ENCODE measurements at places on chromosomes 7 and 10.

DNA sequence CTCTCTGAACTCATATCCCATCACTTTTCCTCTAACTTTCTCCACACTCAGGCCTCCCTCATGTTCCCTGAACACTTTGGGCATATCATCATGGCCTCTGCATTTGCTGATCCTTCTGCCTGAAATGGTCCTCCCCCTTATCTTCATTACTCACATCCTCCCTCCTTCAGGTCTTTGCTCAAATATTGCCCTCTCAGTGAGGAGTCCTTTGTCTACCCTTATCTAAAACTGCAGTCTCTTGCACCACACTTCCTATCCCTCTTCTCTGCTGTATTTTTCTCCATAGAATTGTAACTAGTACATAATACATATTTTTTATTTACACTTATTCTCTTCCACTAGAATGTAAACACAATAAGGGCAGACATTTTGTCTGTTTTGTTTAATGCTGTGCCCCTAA lies 41.7 kb downstream of the DNAJC1 start:
- no peaks in the 10 kb centered on the region for H3K27me3 ChIP-seq
- no peak for DNase-seq
- H3K4me1 ChIP-seq, result no peaks in the 10 kb centered on the region
- H3K4me3 ChIP-seq, result no peak overlapping the region

DNA sequence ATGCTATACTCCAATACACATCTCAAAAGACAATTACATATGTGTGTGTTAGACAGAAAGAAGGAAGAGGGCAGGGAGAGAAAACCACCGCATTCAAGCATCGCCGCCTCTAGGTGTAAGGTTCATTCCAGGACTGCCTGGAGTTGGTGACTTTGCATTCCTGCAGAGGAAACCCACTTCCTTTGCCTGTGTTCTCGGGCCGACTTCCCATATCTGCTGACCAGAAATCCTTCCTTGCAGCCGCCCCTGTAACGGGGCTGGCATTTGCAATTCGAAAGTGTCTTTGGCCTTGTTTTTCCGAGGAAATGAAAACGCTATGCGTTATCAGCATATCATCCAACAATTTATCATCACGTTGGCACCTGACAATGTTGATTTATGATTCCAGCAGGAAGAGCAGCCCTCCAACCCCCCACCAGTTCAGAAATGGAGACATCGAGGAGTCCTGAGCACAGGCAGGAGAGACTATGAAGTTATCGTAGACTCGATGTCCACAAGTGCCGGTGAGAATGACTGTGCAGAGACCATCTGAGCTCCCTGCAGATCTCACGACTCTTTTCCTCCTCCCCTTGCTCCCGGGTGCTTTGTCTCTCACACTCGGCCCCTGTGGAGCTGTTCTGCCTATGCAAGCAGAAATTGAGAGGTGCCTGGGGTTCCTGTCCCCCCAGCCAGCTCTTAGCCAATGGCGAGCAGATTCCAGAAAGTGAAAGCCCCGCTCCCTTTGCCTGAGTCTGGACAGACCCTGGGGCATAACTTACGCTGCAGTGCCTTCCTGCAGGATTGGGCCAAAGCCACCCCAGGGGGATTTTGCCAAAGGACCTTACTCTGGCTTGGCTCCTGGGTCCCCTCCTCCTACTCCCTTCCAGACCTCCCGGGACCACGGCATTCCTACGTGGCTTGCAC lies 68.9 kb upstream of the FOXK1 start:
- no peak overlapping the region for H3K4me3 ChIP-seq
- peaks cover 7% of the 10 kb centered on the region for H3K4me1 ChIP-seq
- no peaks in the 10 kb centered on the region for H3K36me3 ChIP-seq
- no peak for DNase-seq
- H3K27me3 ChIP-seq, result no peaks in the 10 kb centered on the region
- H3K27ac ChIP-seq, result no peak overlapping the region

- H3K27me3 ChIP-seq, result no peaks in the 10 kb centered on the region
- H3K27ac ChIP-seq, result no peak overlapping the region
- H3K36me3 ChIP-seq, result no peaks in the 10 kb centered on the region
- peak; percentile 23 for DNase-seq
- peaks cover 10% of the 10 kb centered on the region for H3K4me1 ChIP-seq
Measured at GRCh38 chr7:129615018-129615417, 3.5 kb downstream of the NRF1 start.

GRCh38 chr7:107856806-107857540 lies 34.0 kb upstream of the DLD start:
- no peak for DNase-seq
- H3K4me1 ChIP-seq, result no peaks in the 10 kb centered on the region
- no peak overlapping the region for H3K4me3 ChIP-seq
- H3K36me3 ChIP-seq, result no peaks in the 10 kb centered on the region
- H3K27ac ChIP-seq, result no peak overlapping the region

DNA sequence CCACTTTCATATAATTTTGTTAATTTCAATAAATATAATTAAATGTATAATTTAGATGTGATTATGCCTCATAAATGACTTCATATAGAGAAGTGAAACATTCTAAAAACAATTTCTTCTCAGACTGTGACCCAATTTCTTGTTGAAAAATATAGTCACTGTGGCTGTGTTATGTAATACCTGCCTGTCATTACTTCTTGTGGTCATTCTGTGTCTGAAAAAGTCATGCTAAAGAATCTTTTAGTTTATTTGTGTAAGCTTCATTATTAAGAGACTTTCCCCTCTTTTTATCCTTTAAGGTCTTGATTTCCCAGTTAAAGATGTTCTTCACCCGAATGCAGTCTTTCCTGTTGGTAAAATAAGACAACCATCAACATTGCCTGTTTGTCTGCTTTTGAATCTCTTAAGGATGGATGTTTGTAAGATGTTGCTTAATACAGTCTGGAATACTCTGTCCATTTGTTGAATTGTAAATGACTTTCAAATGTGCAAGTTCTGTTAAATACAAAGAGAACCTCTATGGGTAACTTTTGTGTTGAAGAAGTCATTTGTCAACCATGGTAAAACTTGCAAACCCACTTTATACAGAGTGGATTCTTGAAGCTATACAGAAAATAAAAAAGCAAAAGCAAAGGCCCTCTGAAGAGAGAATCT lies 16.0 kb downstream of the KAT6B start:
- no peak for DNase-seq
- H3K4me1 ChIP-seq, result no peaks in the 10 kb centered on the region
- H3K27me3 ChIP-seq, result no peaks in the 10 kb centered on the region

GRCh38 chr10:17905491-17905890 lies 46.2 kb upstream of the SLC39A12 start:
- no peak overlapping the region for H3K27ac ChIP-seq
- no peaks in the 10 kb centered on the region for H3K27me3 ChIP-seq
- no peaks in the 10 kb centered on the region for H3K36me3 ChIP-seq
- H3K4me1 ChIP-seq, result no peaks in the 10 kb centered on the region

DNA sequence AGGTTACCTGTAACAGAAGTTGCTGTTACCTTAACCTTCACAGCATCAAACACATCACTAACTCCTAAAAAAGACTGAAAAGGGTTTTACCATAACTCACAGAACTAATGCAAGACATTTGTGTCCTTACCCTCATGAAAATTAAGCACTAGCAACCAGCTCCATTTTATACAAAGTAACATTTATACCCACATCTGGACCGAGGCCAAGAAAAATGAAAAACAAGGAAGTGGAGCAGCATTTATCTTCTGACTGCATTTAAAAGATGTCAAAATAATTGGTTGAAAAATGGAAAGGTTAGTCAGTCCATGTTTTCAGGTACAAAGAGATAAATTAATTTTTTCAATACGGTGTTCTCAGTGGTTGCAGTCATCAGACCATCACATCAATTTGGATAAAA lies 3.1 kb upstream of the RBP4 start:
- DNase-seq, result no peak
- H3K4me3 ChIP-seq, result no peak overlapping the region
- peaks cover 26% of the 10 kb centered on the region for H3K27me3 ChIP-seq
- peaks cover 8% of the 10 kb centered on the region for H3K4me1 ChIP-seq

DNA sequence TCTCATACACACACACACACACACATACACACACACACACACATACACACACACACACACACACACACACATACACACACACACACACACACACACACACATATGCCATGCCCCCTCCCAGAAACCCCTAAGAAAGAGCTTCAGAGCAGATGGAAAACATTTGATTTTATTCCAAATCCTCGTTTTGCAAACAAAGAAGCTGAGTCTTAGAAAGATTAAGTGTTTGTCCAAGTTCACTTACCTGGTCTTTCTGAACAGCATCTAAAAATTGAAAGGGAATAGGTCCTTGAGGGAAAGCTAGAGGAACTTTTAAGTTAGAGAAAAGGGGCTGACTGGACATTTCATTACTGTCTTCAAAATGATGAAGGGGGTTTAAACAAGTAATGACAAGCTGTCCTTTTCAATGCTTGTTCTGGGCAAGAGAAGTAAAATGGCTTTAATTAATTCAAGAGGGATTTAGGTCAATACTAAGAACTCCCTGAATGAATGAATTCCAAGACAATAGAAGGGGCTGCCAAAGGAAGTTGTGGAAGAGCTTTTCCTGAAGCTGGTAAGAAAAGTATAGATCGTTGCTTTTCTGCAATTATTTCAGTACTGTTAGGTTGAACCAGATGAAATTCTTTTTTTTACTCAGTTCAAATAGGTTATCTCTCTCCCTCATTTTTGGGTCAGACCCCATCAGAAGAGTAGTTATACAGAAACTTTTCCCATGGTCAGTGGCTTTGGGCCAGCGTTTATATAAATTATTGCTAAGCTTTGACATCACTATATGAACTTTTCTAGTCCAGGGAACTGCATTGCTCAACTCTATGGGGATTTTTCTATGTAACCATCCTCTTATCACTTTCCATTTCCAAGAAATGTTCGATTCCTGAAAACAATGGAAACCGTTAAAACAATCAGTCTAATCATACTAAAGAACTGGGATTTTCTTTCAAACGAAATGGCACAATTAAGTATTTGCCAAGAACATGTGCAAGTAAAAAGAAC lies 261.4 kb downstream of the MTERF1 start:
- H3K4me1 ChIP-seq, result no peaks in the 10 kb centered on the region
- H3K36me3 ChIP-seq, result no peaks in the 10 kb centered on the region
- DNase-seq, result no peak
- no peaks in the 10 kb centered on the region for H3K27me3 ChIP-seq
- H3K27ac ChIP-seq, result no peak overlapping the region

GRCh38 chr10:25094590-25094989 lies 78.2 kb downstream of the THNSL1 start:
- H3K27me3 ChIP-seq, result no peaks in the 10 kb centered on the region
- H3K36me3 ChIP-seq, result no peaks in the 10 kb centered on the region
- no peak for DNase-seq
- H3K27ac ChIP-seq, result no peak overlapping the region

GRCh38 chr10:89138755-89139490 lies 68.2 kb downstream of the CH25H start:
- peak; percentile 41 for DNase-seq
- H3K27ac ChIP-seq, result no peak overlapping the region

- no peaks in the 10 kb centered on the region for H3K27me3 ChIP-seq
- DNase-seq, result no peak
- H3K4me1 ChIP-seq, result no peaks in the 10 kb centered on the region
- H3K27ac ChIP-seq, result no peak overlapping the region
- H3K36me3 ChIP-seq, result no peaks in the 10 kb centered on the region
- no peak overlapping the region for H3K4me3 ChIP-seq
Measured at GRCh38 chr7:110854651-110855050, 236.3 kb upstream of the LRRN3 start.

DNA sequence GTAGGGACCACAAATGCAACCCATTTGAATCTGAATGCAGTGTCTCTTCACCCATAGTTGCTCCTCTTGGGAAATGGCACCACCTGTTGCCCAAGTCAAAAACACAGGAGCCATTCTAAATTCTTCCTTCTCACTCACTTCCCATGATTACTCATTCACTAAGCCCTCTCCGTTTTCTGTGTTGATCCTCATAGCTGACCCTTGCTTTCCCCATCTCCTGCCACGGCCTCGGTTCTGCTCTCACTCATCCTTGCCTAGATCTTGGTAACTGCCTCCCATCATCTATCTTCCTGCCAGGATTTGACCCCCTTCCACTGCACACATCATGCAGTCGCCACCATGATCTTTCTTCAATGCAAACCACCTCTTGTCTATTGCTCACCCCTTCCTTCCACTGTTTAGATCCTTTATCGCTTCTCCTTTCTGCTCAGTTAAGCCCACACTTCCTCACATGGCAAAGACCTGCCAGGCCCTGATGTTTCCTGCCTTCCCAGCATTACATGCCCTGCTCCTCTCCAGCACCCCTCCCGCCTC lies 19.0 kb upstream of the CPN1 start:
- no peaks in the 10 kb centered on the region for H3K4me1 ChIP-seq
- no peaks in the 10 kb centered on the region for H3K27me3 ChIP-seq
- peak; percentile 18 for DNase-seq
- H3K36me3 ChIP-seq, result no peaks in the 10 kb centered on the region
- H3K27ac ChIP-seq, result no peak overlapping the region

DNA sequence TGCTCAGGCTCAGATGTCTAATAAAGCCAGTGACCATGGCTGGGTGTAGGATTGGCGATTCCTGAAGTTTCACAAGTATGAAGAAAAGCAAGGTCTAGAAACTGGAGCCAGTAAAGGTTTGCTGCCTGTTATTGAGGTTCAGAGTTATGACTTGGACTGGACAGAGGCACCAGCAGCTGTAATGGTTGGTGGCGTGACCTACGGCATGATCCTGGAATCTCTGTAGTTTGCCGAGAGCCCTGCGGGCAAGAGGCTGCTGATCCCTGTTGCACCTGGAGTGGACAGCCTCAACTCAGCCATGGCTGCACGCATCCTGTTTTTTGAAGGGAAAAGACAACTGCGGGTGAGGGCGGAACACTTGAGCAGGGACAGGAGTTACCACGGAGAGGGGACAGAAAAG lies 22.4 kb upstream of the SNX13 start:
- no peaks in the 10 kb centered on the region for H3K36me3 ChIP-seq
- H3K27ac ChIP-seq, result no peak overlapping the region

GRCh38 chr10:47330804-47331203 lies 8.6 kb downstream of the GDF2 start:
- H3K27ac ChIP-seq, result no peak overlapping the region
- H3K4me1 ChIP-seq, result peaks cover 3% of the 10 kb centered on the region
- no peaks in the 10 kb centered on the region for H3K36me3 ChIP-seq

GRCh38 chr10:120012566-120012965 lies 120.0 kb downstream of the SEC23IP start:
- no peaks in the 10 kb centered on the region for H3K36me3 ChIP-seq
- peaks cover 12% of the 10 kb centered on the region for H3K4me1 ChIP-seq
- H3K27me3 ChIP-seq, result no peaks in the 10 kb centered on the region
- H3K27ac ChIP-seq, result peak overlapping the region; percentile 51
- H3K4me3 ChIP-seq, result no peak overlapping the region

- H3K4me1 ChIP-seq, result peaks cover 76% of the 10 kb centered on the region
- peaks cover 3% of the 10 kb centered on the region for H3K36me3 ChIP-seq
- H3K4me3 ChIP-seq, result no peak overlapping the region
Measured at GRCh38 chr10:71241114-71241829, 28.9 kb downstream of the UNC5B start.

DNA sequence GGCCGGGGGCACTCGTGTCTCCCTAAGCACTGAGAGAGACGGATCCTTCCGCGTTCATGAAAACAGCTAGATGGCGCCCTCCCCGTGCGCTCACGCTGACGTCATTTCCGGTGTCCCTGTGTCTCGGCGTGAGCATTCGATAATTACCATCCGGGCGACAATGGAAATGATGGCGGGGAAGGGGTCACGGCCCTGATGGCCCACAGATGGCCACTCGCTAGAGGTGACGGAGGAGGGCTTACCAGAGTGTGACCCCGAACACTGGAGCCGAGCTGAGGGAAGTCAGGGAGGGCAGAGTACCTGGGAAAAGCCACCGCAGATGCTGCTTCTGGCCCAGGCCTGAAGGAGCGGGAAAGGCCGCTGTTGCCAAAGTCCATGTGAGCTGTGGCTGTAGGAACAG lies 222.9 kb downstream of the TCERG1L start:
- H3K27me3 ChIP-seq, result no peaks in the 10 kb centered on the region
- no peak overlapping the region for H3K4me3 ChIP-seq
- DNase-seq, result peak; percentile 15
- H3K4me1 ChIP-seq, result peaks cover 28% of the 10 kb centered on the region
- no peaks in the 10 kb centered on the region for H3K36me3 ChIP-seq
- no peak overlapping the region for H3K27ac ChIP-seq

Measured in trophoblast cell (in vitro differentiated cells and primary cell).